GM23248 (cell line): ENCODE measurements at places on chromosomes 16 and 17.

DNA sequence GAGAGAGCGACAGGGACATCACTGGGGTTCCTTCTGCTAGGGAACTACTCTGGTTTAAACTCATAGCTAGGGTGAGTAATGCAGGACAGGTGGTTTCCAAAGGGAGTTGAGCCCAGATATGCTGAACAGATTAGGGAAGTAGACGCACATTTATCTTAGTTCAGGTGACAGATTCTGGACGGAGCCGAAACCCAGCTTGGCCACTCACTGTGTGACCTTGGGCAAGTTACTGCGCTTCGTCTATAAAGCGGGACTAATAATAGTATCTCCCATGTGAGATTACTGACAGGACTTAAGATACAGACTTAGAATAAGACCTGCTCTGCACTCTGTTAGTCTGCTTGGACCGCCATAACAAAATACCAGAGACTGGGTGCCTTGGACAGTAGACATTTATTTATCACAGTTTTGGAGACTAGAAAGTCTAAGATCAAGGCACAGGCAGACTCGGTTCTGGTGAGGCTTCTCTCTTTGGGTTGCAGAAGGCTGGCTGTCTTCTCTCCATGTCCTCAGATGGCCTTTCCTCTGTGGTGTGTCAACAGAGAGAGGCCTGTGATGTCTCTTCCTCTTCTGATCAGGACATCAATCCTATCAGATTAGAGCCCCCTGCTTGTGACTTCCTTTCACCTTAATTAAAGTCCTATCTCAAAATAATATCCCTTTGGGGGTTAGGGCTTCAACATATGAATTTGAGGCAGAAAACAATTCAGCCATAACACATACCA, 12.1 kb downstream of the SCNN1G start:
- no peak for DNase-seq

GRCh38 chr17:67293251-67294203, 48.5 kb upstream of the HELZ start:
- peak; percentile 76 for DNase-seq

GRCh38 chr17:74759243-74759801, 10.9 kb downstream of the NHERF1 start:
- no peak for DNase-seq

GRCh38 chr16:58219432-58219831, 21.5 kb upstream of the CSNK2A2 start:
- no peak for DNase-seq

DNA sequence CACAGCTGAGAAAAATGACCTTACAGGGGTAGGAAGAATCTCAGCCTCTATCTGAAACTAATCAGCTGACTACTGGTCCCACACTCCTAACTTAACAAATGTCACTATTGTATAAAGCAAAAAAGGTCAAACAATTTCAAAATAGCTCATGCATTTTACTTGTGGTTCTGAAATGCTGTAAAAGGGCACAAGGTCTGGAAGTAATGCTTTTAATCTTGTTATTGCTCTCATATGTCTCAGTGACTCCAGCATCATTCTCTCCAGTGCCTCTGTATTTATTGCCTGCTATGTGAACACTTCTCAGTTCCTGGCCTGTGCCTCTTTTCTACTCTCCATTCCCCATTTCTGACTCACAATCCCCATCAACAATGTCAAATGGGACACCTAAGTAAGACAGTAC, 937.7 kb downstream of the CDH11 start:
- DNase-seq: peak; percentile 4

- no peak for DNase-seq
These were observed 6.6 kb downstream of the ZNF319 start for GRCh38 chr16:57993897-57994296.

- no peak for DNase-seq
These were observed 7.2 kb downstream of the SPNS3 start for GRCh38 chr17:4440690-4441686.

- no peak for DNase-seq
These were observed 31.9 kb upstream of the CCR7 start for GRCh38 chr17:40597156-40597555.

DNA sequence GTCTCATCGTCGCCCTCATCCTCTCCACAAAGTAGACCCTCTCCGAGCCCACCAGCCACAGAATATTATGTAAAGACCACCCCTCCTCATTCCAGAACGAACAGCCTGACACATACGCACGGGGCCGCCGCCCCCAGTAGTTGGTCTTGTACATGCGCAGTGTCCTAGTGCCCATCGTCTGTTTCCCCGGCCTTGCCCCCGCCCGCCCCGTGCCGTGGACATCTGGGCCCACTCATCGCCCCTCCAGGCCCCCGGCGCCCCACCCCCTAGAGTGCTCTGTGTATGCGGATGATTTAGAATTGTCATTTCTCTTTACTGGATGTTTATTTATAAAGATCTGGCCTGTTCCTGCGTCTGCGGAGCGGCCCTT, 475 bp upstream of the AMDHD2 start:
- no peak for DNase-seq

- DNase-seq: no peak
These were observed 23.2 kb downstream of the CMIP start for GRCh38 chr16:81467815-81468214.

DNA sequence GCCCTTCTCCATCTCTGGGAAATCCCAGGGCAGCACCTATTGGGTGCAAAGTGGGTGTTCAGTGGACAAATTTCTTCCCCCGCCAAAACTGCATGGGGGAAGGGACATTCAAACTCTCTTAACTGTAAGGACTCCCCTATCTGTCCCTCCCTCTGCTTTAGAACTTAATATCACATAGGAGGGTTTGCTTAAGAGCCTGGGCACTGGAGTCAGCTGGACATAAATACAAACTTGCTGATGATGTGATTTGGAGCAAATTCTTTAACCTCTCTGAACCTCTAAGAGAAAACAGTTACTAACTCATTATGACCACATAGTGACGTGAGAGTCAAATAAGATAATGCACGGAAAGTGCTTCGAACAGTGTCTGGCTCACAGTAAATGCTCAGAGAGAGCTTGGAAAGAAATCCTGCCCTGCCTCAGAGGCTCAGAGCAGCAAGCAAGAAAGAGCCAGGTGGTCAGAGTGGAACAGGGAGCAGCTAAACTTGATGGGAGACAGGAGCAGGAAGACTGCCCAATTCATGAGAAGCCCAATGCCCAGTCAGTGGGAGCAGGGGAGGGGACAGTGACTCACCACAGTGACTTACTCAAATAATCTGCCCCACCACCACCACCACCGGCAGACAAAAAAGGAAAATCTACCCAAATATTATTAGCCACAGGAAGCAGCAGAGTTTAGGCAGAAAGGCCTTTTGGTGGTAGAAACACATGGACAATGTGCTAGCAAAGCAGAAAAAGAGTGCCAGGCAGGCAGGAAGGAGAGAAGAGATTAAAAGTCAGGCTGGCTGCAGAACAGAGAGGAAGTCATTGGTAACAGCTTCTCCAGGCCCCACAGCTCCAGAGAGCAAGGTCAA, 23.9 kb upstream of the CCL1 start:
- DNase-seq: peak; percentile 12
